HS-5 (cell line): ENCODE measurements at places on chromosomes 5 and 9.

- no peak for DNase-seq
Measured at GRCh38 chr5:16932401-16932800, 3.7 kb downstream of the MYO10 start.

DNA sequence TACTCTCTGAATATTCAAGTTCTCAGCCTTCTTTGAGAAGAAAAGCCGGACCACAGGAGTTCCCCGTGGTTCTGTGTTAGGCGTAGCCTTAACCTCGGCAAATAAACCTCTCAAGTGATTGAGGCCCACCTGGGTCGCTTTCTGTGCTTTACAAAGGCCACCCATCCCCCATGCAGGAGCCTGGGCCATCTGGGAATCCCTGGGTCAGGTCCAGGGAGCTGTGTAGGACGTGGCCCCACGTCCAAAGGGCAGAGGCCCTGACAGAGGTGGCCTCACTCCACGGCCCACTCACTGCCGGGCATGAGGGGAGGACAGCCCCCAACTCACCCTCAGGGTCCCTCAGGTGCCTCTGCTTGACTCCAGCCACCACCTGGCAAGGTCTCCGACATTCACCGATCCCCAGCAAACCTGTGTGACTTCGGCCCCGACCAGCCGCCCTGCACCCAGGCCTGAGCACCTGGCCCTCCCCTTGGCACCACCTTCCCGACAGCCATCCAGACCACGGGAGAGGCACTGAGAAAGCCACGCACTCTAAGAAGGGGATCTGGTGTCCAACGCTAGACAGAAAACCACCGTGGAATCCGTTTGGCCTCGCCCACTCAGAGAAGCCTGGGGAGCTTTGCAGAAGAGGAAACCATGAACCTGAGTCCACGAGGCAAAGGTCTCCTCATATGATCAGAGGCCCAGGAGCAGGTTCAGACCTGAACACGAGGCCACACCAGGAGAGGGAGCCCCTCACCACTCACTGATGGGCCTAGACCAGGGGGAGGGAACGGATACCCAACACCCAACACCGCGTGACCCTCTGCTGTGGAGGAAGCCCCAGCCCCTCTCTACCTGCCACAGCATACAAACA is 4.5 kb downstream of the SLC12A7 start:
- DNase-seq: no peak

- no peak for DNase-seq
Measured at GRCh38 chr5:160054047-160054446, 45.1 kb downstream of the TTC1 start.

DNA sequence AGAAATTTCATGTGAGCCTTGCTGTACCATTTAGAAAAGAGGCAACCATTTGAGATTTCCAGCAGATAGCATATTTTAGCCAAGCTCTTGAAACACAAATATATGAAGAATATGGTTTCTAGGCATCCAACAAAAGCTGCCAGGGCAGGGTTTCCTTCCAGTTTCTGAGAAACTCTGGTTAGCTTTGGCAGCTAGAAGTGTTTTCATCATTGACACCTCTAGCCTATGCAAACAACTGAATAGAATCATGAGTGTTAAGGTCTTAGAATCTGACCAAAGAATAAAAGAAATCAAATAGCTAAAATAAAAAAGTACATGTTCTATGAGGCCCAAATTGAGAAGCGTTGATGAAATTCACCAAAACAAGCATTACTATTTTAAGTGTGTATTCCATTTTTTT is 188.1 kb downstream of the TMEM167A start:
- no peak for DNase-seq

DNA sequence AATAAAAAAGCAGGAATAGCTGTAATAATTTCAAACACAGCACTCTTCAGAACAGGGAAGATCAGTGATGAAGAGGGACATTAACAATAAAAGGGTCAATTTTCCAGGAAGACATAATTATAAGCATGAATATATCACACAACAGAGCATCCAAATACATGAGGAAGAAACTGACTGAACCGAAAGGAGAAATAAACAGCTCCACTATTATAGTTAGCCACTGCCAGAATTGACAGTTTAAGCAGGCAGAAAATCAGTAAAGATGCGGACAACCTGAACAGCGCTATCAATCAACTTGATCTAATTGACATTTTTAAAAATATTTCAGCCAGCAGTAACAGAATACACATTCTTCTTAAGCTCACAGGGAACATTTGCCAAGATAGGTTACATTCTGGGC is 89.1 kb downstream of the MED10 start:
- DNase-seq: no peak

DNA sequence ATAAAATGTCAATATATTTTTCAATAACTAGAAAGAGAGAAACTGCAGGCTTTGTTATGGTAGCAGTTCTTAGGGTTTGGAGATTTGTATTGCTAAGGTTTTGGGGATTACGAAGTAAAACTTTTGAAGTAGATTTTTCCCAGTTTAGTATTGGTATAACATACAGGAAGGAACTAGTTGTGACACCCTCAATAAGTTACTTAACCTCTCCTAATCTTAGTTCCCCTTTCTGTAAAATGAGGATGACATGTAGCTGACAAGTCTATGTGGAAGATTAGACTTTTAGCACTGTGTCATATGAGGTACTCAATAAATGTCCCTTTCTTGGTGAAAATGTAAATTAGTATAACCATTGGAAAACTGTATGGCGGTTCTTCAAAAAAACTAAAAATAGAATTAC is 73.4 kb upstream of the ATG10 start:
- no peak for DNase-seq

GRCh38 chr9:259405-260404 is 45.0 kb downstream of the DOCK8 start:
- no peak for DNase-seq

DNA sequence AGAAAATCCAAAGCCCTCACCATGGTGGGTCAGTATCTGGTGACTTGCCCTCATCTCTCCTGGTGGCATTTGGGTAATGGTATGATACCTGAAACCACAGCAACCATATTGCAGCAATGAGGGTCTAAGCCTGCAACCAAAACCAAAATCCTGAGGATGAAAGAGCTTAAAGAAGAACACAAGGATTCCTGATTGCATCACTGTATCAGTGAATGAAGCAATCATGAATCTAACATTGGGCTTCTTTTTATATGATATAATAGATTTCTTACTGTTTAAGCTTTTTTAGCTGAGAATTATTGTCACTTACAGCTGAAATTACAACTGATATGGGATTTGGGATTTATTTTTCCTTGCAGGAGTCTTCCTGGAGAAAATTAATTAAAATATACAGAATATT is 269.9 kb downstream of the MEF2C start:
- DNase-seq: no peak

DNA sequence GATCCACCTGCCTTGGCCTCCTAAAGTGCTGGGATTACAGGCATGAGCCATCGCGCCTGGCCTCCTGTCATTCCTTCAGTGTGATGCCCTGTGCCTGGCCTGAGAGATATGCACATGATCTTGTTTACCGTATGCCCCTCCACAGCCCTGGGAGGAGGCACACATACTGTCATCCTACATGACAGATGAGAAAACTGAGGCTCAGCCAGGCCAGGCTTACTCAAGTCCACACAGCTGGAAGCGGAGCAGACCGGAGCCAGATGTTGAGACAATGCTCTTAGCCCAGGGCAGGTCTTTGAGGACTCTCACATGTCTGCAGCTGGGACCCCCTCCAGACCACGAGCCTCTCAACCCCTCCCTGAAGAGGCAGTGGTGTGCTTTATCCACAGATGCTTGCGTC is 38.7 kb upstream of the SH3PXD2B start:
- DNase-seq: no peak

GRCh38 chr5:172107571-172107970 is 80.5 kb downstream of the STK10 start:
- no peak for DNase-seq

DNA sequence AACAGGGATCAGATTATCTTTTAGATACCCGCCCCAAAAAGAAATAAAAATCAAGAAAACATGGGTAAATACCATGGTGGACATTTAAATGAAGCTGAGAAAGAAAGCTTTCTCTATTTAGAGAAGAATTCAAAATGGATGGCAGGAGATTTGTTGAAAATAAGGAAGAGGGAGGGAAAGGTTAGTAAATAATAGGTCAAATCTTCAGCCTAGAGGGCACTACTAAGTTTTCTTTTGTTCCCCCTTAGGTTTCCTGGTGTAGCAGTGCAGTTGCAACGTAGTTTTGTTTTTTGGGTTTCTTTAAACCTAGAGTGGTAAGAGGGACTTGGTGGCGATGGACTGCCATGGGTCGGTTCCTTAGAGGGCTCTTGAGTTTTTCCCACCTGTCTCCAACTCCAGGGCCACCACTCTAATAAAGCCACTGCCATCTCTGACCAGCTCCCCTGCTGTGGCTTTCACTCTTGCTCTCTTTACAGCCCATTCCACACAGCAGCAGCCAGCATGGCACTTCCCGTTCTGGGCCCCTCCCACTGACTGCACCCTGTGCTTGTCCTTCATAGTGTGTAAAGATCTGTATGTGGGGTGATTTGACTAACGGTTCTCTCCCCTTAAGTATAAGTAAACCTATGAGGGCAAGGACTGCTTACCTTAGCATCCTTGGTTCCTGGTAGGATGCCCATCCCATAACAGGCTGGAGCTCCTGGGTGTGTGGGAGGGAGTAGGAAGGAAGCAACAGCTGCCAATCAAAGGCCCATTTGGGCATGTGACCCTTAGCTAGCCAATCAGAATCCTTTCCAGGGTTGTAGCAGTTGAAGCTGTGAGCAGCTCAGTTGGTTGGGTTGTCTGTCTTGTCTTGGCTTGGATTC is 118.3 kb downstream of the SLC1A3 start:
- DNase-seq: no peak

DNA sequence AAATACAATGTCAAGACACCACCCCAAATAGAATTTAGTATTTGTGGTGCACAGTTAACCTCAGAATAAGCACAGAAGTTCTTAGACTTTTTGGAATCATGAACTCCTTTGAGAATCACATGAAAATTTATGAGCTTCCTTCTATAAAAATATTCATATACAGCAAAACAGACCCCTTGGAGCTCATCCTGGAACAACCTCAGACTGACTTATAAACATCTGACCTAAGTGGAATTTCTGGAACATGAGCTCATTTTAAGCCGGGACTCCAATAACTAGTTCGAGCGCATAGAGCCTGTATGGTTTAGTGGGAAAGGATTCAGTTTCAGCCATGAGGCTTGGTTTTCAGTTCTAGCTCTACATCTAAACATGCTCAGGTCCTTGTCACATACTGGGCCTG is 192.3 kb downstream of the DEPDC1B start:
- DNase-seq: no peak

GRCh38 chr9:107251756-107252322 is 31.2 kb upstream of the RAD23B start:
- DNase-seq: peak; percentile 93

GRCh38 chr9:71748280-71748743 is 20.0 kb downstream of the CEMIP2 start:
- DNase-seq: peak; percentile 47

DNA sequence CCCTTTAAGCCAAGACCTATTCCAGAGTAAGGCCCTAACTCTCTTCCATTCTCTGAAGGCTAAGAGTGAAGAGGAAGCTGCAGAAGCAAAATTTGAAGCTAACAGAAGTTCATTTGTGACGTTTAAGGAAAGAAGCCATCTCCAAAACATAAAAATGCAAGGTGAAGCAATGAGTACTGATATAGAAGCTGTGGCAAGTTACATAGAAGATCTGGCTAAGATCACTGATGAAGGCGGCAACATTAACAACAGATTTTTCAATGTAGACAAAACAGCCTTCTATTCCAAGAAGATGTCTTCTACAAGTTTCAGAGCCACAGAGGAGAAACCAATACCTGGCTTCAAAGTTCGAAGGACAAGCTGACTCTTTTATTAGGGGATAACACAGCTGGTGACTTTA is 1143.4 kb downstream of the CDH12 start:
- no peak for DNase-seq

DNA sequence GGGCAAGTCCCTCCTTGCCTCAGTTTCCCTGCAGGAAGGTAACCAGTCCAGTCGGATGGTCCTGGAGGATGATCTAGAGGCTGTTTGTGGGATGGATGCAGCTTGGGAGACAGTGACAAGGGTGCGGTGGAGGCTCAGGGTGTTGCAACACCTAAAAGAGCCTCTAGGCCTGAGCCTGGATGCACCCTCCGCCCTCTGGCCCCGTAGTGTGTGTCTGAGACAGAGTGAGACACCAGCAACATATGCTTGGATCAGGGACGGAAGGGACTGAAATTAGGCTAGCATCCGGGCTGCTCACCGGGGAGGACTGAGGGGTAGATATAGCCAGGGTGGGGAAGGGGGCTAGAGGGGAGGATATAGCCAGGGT is 1.1 kb downstream of the CRAT start:
- no peak for DNase-seq

DNA sequence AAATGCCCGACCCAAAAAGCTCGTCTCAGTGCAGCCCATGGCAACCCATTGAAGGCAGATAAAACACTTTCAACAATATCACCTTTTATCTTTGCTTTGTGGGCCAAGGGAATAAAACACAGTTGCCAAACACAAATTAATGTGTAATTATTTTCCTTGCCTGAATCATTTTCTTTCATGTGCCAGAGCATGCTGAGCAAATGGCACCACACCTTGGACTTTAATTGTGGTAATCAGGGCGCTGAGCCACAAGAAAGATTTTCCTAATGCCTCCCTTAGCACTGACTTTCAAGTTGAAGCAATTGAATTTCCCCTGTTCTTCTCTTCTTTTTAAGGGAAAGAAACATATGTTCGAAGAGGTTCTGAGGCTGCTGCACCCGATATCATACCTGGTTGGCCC is 297.1 kb upstream of the MSX2 start:
- no peak for DNase-seq

- no peak for DNase-seq
Measured at GRCh38 chr9:3656224-3656623, 130.4 kb upstream of the RFX3 start.

DNA sequence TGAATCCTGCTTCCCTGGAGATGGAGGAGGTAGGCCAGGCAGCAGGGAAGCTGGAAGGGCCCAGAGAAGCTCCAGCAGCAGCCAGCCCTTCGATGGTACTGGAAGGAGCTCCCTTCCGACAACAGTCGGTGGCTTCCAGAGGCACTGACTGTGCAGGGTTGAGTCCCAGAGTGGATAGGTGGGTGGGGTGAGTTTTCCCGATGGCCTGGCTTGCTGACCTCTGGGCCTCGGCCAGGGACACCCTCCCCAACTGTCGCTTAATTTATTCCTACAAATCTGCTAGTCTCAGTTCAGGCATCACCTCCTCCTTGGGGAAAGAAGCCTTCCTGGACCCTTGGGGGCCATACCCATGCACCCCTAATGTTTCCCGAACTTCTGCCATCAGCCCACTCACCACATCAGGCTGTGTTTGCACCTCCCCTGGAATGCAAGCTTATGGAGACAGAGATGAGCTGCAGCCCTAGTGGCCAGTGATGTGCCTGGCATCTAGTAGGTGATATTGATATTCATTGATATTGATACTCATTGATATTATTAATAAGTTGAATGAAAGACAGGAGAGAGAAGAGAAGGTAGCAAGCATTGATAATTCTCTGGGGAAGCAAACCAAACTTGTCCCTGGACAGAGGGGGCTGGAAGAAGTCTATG is 104.6 kb upstream of the BOD1 start:
- DNase-seq: no peak

- no peak for DNase-seq
Measured at GRCh38 chr5:99866740-99867139, 668.4 kb upstream of the FAM174A start.
